ENCODE measurements at places on chromosomes 16 and 17.

DNA sequence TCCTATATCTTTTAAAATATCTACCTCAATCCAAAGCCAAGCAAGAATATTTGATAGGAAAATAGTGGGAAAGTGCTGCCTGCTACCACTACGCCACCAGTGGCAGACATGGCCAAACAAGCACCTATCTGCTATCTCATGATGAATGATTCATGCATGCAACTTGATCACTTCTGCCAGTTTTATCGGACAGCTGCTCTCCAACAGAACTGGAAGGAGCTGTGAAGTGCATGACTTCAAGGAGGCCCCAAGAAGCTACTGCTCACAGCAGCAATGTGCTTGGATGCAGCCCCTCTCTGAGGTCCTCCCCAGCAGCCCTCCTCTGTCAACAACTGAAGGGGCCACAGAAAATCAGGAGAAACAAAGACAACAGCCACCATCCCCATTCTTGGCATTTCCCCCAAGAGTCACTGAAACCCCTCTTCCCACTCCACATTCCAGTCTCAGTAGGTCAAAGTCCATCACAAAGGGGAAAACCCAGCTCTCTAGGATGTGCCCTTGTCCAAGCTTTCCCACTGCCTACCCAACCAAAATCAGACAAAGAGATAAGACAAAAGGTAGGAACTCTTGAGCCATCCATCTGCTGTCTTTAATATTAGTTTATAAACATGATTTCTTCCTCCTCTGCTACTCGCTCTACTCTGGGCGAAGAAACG, 215.3 kb downstream of the C16orf78 start:
- no peak for DNase-seq

- DNase-seq, result peak; percentile 6
Observed at GRCh38 chr16:81558444-81559175, 114.0 kb downstream of the CMIP start.

DNA sequence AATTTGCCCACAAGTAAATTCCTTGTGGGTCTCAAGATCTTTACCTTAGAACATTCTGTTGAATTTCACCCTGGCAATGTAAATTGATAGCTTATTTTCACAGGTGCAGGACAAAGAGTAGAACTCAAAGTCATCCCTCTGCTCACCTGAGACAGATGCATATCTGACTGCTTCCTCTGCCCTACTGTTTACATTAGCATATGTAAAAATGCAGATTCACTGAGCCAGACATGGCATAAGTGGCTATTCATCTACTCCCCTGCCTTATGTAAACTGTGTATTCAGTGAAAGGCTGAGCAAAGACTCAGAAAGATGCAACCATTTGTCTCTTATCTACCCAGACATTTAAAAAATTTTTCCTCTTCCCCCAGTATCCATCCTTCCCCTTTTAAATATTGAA, 22.3 kb upstream of the MILR1 start:
- no peak for DNase-seq

DNA sequence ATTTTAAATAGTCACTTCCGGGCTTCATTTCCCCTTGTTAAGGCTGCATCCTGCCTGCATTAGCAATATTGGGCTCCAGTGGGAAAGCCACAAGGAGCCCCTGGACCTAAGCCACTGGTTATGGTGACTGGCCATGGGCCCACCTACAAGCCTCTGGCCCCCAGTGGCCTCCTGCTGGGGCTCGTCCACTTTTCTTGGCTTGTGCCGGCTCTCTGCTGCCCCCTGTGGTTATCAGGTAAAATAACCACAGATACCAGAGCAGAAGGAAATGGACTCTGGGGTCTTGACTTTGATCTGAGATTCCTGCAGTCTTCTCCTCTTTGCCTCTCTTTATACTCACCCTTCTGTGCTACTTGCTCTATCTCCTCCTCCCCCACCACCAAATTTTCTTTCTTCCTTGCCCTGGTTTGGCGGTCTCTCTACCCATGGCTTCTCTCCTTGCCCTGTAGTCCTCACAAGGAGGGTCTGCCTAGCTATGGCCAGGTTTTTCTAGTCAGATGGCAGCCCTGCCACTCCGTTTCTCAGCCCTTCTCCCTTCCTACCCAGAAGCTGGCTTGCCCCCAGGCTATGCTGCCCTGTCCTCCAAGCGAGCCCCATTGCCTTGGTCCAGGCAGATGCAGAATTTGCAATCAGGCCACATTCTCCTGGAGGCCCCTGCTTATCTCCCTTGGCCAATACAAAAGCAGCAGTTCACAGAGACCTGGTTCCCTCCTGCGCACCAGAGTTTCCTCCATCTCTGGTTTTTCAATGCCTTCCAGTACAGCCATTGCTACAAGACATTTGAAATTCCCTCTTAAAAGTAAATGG, 82.9 kb upstream of the RCVRN start:
- peak; percentile 2 for DNase-seq

- DNase-seq, result no peak
Observed at GRCh38 chr16:13298666-13299065, 397.3 kb downstream of the SHISA9 start.

GRCh38 chr16:3021449-3022207, 1.5 kb downstream of the TNFRSF12A start:
- peak; percentile 43 for DNase-seq

DNA sequence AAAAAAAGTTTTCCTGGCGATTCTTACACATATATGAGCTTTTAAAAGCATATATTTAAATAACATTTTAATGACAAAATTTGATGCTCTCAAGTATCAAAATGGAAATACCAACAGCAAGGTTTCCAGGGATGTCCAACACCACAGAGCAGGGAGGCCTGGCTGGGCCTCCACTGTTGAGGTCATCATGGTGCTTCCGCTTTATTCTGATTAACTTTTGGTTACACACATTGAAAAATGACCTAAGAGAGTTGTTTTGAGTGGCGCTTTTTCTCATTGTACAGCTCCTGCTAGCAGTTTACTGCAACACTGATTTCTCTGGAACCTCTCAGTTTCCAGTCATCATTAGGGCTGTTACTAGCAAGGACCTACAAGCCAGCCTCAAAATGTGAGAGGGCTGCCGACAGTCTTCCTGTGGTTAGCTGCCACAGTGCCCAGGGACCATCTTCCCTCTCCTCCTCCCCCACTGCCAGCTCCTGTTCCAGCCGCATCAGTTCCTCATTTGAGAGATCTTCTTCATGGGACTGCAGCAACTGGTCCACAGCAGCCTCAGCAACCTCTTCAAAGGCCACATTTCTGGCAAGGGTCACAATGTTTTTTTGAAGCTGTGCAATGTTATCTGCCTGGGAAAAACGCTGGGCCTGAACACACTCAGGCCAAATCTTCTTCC, 21.3 kb downstream of the DEF8 start:
- peak; percentile 95 for DNase-seq

DNA sequence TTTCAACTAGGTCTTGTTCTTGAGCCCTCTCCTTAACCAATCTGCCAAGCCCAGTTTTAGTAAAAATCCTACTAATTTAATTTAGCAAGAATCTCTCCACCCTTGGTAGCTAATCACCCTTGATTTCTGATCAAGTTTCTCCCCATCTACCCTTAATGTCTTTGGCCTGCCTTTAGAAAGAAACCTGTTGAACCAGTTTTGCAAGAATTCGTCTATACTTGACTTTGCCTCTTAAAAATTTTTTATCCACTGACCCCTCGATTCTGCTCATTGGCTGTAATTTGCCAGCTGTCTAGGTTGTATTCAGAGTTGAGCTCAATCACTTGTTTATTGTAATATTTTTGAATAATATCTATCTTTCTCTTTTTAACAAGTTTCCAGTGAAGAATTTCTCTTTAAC, 1138.5 kb downstream of the CDH11 start:
- no peak for DNase-seq

- no peak for DNase-seq
Observed at GRCh38 chr16:88798073-88798472, 5.5 kb upstream of the CDT1 start.

DNA sequence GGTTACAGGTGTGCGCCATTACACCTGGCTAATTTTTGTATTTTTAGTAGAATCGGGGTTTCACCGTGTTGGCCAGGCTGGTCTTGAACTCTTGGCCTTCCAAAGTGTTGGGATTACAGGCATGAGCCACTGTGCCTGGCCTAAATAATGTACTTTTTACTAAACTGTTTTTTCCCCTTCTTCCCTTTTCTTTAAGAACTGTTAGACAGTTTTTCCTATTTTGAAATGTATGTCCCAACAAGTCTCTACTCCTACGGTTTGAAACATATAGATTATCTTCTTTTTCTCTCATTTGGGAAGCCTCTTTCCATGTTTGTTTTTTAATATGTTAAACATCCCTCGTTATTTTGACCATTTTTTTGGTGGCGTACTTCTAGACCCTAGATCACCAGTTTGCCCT, 9.6 kb downstream of the UTP18 start:
- no peak for DNase-seq

- DNase-seq, result no peak
Observed at GRCh38 chr16:82011199-82011641, at the start of gene SDR42E1. TSS of gene SDR42E1 (minus strand) at chr16:82011470. CDS start at chr16:82000858, 10,612 bp downstream.

GRCh38 chr17:53088481-53088880, 734.2 kb upstream of the KIF2B start:
- no peak for DNase-seq

GRCh38 chr17:2710071-2710802, 1.3 kb downstream of the CLUH start:
- DNase-seq, result no peak

GRCh38 chr16:66036793-66037715, 329.4 kb upstream of the CDH5 start:
- no peak for DNase-seq

DNA sequence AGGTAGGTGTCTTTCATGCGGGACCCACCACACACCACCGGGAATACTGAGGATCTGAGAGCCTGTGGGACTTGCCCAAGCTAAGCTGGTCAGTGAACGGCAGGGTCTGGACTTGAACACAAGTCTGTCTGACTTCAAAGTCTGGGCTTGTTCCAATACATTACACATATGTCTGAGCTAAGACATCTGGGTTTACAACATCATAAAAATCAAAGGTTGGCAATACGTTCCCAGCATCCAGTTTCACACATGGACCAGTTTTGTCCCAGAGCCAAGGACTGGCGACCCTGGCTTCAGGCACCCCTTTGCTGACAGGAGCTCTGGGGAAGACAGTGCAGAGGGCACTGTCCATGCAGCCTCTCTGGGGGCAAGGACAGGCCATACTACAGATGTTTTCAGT, 27.9 kb upstream of the AXIN2 start:
- no peak for DNase-seq

DNA sequence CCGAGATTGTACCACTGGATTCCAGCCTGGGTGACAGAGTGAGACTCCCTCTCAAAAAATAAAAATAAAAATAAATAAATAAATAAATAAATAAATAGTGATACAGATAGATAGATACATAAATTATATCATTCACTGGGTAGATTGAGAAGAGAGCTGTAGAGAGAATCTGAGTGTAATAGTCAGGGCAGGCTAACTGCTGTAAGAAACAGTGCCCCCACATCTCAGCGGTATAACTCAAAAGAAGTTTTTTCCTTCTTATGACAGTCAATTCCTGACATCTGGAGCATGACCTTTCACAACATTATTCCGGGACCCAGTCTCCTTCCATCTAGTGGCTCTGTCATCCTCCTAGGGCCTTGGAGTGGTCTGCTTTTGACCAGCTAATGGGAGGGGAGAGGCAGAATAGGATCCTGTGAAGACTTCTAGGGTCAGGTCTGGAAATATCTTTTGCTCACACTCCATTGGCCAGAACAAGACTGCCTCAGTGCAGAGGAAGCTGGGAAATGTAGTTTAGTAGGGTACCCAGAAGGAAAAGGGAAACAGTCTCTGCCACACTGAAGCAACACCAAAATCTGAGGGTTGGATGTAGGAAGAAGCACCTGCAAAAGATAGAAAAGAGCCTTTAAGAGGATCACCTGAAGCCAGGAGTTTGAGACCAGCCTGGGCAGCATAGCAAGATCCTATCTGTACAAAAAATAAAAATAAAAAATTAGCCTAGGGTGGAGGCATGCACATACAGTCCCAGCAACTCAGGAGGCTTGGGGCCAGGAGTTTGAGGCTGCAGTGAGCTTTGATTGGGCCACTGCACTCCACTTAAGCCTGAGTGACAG, 3.0 kb upstream of the QPRT start:
- peak; percentile 77 for DNase-seq

GRCh38 chr17:73401911-73402310, 90.1 kb upstream of the CDC42EP4 start:
- DNase-seq, result no peak

DNA sequence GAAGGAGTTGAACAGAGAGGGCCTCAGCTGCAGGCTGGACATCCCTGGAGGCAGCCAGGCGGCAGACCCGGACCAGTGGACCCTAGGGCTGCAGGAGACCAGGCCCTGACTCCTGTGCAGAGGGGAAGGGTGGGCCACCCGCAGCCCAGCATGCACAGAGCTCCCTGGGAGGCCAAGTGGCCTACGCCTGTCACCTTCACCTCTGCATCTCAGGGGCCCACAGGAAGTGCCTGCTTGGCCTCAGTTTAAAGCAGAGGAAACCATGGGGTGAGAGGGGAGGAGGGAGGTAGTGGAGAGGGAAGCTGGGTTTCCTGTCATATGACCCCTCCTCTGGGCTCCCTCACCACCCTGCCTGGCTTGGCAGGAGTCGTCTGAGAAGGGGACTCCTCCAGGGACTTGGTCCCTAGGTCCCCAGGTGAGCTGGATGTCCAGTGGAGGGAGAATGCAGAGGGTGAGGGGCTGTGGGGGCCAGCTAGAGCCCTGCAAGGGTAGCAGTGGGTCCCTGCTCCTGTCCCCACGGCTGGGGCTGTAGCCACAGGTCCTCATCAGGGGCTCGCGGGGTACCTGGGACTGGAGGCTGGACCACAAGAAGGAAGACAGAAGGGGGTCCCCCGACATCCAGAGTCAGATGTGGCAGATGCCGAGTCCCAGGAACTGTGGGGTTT, at the start of gene TMC8:
Gene TMC8, plus strand, starts transcription at position 335 of the 665 bp plus-strand sequence. CDS start 818 bp downstream, outside the sequence.
- peak; percentile 99 for DNase-seq

Measured in Kasumi-1 (cell line).